Bone marrow (tissue), 2 donors: ENCODE measurements at places on chromosomes 6 and 20.

GRCh38 chr6:48764286-48765044, 653.5 kb upstream of the PTCHD4 start:
- DNase-seq = no peak

DNA sequence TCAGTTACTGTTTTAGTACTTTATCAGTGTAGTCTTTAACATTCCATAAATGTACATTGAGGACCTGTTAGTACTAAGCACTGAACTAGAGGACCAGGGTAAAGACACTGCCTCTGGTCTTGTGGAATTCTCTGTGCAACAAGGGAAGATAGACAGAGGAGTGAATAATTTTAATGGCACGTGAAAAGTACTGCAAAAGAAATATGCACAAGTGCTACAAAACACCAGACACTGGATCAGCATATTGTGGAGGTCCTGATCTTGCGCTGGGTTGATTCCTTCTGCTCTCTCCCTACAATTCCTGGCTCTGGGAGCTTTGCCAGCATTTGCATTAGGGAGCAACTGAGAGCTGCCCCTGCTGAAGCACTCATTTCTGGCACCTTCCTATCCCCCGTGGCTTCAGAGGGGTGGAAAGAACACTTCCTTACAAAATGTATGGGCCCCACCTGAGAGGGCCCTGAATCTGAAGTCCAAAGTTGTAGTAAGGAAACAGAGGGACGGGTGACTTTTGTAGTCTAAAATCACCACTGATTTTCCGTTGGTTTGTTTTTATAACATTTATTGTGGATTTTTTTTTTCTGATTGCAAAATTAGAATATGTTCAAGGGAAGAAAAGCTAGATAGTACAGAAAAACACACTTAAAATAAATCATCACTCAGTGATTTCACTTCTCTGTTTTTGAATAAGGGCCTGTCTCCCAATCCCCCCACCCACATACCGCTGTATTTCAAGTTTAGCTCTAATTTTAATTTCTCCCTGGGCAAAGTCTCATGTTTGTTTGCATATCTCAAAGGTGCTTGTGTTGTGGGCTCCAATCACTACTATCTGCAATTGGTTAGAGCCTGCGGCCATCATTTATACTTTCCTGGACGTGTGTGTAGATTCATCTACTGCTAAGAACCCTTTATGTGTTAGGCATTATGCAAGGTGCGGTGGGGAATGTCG, 4.9 kb downstream of the PKIG start:
- no peak for DNase-seq

- no peak for DNase-seq
Observed at GRCh38 chr6:158292016-158292415, 20.2 kb upstream of the TULP4 start.

DNA sequence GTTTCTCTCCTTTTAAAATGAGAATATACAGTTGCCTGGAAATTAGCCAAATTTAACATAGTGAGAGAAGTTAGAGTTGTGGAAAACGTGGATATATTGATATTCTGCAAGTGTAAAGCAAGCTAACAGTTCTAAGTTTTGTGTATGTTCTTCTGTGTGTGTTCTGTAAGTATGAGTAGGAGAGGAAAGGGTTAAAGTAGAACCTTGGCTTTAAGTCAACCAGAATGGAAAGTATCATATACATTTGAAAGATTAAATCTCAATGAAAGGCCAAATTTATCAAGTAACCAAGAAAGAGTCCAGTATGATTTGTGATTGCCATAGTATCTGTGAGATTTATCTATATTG, 30.0 kb upstream of the BAG2 start:
- DNase-seq = no peak

GRCh38 chr20:24277196-24277595, 192.2 kb upstream of the SYNDIG1 start:
- no peak for DNase-seq

- DNase-seq = no peak
Observed at GRCh38 chr6:1617466-1618310, 8.0 kb downstream of the FOXC1 start.

DNA sequence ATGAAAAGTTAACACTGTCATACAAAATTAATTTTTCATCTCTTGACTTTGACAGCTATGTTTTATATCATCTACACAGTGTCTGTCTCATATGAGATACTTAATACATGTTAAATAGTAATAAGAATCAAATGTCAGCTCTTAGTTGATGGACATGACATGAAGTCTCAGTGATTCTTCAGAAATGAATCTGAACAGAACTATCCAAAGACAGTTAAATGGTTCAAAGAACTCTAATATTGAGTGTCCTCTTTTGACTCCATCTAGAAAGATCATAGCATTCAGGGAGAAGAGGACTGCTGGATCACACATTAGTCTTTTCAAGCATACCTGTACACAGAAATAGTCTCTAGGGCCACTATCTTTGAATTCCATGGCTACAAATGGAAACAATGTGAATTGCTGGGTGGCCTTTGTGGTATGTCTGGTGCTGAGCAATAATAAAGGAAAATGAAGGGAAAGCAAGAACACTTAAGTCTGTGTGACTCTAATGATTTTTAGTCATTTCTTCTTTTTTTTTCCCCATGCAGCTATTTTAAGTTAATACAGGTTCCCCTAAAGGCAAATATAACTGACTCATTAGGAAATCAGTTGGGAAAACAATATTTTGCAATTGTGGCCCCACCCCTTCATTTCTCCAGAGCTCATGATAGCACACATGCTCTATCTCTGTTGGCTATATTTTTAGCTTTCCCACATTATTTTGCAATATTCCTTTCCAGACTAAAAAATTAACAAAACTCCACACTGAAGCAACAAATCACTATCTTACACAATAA, 367.5 kb downstream of the GRIK2 start:
- DNase-seq = no peak

DNA sequence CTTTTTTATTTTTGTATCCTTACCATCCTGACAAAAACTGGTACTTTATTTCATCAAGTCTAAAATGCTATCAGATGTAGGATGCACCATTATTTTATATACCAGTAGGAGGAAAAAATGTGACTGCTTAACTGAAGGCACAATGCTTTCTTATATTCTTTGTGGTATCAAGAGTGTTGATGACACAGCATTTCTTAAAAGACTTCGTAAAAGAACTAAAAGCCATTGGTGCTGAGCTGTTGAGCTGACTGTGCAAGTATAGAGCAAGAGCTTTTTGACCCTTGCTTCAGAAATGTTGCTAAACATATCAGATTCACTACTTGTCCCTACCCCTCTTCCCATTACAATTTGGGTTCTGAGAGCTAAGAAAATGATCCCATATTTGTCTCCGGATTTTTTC, 17.5 kb downstream of the SF3B5 start:
- no peak for DNase-seq

DNA sequence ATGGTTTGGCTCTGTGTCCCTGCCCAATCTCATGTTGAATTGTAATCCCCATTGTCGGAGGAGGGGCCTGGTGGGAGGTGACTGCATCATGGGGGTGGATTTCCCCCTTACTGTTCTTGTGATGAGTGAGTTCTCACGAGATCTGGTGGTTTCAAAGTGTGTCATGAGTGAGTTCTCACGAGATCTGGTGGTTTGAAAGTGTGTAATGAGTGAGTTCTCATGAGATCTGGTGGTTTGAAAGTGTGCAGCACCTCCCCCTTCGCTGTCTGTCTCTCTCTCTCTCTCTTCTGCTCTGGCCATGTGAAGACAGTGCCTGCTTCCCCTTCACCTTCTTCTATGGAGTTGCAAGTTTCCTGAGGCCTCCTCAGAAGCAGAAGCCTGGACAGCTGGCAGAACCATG, 87.6 kb downstream of the MYLK4 start:
- no peak for DNase-seq

DNA sequence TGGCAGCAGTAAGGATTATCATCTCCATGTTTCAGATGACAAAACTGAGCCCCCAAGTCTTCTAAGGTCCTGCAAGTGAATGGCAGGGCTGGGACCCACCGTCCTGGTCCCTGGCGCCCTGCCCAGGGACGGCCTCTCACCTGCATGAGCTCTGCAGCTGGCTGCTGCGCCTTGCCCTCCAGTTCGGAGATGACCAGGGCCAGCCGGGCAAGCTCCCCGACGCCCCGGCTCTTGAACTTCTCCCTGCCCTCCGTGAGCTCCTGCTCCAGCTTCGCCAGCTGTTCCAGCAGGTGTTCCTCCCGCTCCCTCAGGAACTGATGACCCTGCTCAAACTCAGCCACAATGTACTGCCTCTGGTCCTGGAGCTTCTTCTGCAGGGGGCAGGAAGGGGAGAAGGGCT, 16.8 kb downstream of the TRIM26 start:
- no peak for DNase-seq

GRCh38 chr6:56486681-56487080, 156.0 kb downstream of the DST start:
- DNase-seq = no peak

DNA sequence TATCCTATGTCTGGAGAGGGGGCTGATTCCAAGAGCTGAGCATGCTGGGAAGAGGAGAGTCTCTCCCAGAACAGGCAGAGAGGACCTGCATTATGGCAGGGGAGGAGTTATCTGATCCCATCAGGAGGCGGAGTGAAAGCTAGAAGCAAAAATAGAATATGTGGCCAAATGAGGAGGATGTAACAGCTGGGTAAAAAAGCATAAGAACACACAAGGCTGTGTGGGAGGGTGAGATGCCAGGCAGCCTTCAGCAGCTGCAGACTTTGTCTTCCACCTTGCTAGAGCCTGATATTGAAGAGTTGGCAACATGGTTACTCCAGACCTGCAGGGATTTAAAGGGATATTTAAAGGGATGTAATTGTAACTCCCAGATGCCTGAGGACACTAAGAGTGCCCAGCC, 167.1 kb downstream of the PTPRT start:
- no peak for DNase-seq

DNA sequence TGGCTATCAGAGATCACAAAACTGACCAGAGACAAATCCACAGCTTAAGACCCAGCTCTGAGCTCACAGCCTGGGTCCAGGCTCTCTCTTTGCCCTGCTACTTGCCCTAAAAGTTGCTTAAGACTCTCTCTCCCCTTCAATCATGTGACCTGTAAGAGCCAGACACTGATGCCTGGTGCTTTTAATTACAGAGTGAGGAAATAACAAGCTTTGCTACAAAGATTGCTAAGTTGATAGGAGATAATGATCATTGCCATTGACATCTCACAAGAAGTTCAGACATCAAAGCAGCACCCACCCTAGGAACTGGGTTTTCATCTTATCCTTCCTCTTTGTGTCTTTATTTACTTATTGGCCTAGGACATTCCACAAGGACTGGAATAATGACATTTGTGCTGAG, 125.9 kb upstream of the CD93 start:
- no peak for DNase-seq

DNA sequence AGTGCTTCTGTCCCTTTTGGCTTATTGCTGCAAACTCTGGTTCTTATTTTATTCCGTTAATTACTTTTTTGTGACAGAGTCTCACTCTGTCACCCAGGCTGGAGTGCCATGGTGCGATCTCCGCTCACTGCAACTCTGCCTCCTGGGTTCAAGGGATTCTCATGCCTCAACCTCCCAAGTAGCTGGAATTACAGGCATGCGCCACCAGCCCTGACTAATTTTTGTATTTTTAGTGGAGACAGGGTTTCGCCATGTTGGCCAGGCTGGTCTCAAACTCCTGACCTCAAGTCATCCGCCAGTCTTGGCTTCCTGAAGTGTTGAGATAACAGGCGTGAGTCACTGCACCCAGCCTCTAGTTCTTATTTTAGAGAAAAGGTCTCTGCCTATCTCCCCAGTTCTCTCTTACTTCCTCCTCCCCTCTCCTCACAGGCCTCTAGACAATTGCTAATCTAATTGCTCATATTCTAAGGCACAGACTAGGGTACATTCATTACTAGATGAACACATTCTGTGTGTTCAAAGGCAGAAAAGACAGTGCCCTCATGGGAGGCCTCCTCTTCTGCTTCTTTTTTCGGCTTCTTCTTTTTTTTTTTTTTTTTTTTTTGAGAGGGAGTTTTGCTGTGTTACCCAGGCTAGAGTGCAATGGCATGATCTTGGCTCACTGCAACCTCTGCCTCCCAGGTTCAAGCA, 27.0 kb downstream of the EDEM2 start:
- peak; percentile 92 for DNase-seq

- DNase-seq = no peak
Observed at GRCh38 chr6:142008016-142008735, 124.5 kb upstream of the GJE1 start.
